ENCODE measurements at places on chromosomes 16 and 17.

- peak; percentile 3 for DNase-seq
Measured at GRCh38 chr16:75385507-75386152, 47.7 kb downstream of the CFDP1 start.

DNA sequence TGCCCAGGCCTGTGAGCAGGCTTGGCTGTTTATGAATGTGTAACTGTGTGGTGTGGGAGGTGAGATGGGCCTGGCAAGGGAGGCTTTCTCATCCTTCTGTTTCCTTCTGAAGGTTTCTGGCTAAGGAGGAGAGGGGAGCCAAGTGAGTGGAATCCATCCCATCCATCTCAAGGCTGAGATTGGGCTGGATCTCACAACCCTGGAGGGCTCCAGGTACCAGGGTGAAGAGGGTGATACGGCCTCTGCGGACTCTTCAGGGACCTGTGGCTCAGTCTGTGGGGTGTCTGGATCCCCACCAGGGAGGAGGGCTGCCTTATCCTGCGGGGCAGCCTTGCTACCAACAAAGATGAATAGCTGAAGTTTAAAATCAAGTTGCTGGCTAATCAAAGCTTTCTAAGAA, 7.0 kb downstream of the ZNF629 start:
- no peak for DNase-seq

- no peak for DNase-seq
Measured at GRCh38 chr16:73092236-73092781, 44.4 kb upstream of the ZFHX3 start.

GRCh38 chr17:13413001-13413400, 188.7 kb downstream of the HS3ST3A1 start:
- no peak for DNase-seq

GRCh38 chr16:14438256-14438655, 191.8 kb downstream of the PARN start:
- DNase-seq = peak; percentile 51

DNA sequence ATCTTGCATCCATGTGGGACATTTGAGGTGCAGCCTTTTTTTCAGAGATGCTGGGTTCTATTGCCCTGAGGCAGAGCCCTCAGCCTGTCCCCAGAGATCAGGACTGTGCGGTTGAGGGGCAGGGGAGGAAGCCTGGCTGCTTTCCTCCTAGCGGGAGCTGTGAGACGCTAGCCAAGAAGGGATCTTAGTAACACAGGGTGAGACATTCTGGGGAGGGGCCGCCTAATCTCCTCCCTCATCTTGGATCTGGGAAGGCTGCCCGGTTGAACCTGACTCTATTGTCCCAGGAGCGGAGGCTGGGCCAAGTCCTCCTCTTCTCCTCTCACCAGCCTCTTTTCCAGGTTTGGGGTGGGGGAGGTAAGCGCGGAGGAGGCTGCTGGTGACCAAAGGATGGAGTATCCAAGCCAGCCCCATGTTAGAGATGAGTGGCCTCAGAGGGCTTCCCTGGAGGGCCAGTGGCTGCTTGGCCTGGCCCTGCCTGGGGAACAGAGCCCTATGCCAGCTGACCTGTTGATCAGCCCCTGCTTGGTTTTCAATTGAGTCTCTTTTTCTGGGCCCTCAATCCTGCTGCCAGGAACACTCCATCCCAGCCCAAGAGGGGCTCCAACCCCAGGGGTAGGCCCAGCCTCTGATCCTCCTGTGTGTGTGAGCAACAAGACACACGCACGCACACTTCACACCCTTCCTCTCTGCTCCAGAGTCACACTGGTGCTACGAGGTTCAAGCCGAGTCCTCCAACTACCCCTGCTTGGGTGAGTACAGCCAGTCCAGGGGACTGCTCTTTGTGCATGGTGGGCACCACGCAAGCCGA, 5.0 kb downstream of the CA4 start:
- DNase-seq = no peak

DNA sequence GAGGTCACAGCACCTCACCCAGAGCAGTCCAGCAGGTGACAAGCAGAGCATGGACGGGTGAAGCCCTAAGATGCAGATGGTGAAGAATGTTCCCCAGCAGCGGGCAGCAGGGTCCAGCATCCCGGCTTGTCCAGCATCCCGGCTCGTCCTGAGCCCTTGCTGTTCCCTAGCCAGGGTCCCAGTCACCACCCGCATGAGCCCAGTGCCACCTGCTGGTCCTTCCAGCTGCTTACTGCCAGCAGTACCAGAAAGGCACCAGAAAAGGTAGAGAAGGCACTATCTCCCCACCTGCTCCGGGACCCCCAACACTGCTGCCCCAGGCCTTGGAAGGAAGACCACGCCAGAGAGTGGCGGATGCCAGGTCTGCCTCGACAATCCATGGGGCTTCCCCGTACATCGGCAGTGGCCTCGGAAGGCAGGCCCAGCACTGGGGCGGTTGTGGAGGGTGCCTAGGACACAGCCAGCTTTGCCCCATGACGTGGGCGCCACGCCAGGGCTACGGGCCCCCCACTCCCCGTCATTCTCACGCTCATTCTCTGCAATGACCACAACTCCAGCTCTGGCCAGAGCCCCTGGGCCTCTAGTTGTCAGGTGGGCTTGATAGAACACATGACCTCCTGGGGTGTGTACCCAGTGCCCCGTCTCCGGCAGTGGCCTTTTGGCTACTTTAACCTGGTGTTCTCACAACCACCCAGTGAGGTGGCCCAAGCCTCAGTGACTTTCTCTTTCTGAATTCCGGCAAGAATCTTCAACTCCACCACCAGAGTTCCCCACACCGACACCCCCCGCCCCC, 1.4 kb downstream of the CENPX start:
- DNase-seq = peak; percentile 42

DNA sequence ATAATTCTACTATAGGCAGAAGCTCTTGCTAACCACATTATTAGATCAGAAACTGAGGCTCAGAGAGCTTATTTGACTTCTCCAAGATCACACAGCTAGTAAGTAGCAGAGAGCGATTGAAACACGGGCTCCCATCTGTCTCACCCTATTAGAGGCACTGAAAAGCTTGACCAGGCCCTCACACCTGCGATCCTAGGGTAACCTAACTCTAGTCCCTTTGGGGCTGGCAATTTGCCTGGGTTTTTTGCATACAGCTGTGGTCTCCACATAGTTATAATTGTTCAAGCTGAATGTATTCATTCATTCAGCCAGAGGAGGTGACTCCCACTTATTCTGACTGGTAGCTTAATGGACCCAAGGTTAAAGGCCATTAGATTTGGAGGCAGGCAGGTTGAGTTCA, 121.2 kb downstream of the ANKFN1 start:
- DNase-seq = no peak

DNA sequence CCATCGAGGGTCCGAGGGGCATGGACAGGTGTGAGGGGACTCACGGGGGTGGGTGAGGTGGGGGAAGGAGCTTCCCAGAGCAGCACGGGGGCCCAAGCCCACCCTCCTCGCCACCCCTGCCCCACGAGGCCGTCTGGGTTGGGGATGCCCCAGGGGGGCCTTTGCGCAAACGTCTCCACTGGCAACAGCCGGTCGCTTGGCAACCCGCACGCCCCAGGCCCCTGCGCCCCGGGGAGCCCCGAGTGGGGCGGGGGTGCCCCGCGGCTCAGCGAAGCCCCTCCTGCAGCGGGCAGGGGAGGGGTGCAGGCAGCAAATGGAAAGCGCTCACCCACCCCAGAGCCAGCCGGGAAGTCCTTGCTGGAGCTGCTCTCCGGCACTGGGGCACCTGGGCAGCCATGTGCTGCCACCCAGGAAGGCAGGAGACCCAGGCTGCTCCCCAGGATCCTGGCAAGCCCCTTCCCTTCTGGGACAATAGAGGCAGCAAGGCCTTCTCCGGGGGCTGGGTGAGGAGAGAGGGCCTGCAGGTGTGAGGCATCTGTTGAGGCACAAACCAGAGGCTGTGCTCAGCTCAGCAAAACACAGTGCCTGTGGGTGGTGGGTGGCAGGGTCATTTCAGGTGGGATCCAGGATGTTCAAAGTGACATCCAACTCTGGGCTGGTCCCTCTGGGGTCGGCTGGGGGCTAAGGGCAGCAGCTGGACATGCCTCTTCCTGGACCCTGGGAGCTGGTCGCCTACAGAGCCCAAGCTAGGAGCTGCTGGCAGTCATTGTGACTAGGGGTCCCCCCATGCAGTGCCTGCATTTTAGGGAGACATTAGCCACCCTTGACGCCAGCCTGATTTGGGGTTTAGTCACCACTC, 80.9 kb upstream of the CBX4 start:
- no peak for DNase-seq

- DNase-seq = peak; percentile 95
Measured at GRCh38 chr17:40901981-40902474, 17.0 kb upstream of the KRT20 start.

DNA sequence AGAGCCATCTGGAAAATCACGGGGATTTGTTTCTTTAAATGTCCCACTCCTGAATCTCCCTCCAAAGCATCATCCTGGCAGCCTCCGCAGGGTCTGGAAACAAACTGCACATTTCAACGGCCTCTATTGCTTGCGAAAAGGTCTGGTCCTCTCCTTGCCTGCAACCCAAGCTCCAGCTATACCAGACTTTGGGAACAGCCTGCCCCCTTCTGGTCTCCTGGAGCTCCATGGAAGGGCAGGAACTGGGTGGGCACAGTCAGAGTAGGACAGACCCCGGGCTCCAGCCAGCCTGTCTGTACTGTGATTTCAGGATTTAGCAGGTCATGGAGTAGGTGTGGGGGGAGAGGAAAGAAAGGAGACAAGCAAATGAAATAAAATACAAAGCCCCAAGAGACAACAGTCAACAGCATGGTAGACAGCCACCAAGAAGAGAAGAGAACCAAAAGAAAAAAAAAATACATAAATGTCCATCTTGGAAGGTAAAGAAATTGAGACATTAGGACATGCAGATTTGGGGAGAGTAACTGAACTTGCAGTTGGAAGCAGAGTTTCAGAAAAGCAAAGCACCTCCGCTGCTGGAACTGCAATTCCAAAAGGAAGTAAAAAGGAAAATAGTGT, 2.7 kb downstream of the XYLT1 start:
- peak; percentile 21 for DNase-seq

DNA sequence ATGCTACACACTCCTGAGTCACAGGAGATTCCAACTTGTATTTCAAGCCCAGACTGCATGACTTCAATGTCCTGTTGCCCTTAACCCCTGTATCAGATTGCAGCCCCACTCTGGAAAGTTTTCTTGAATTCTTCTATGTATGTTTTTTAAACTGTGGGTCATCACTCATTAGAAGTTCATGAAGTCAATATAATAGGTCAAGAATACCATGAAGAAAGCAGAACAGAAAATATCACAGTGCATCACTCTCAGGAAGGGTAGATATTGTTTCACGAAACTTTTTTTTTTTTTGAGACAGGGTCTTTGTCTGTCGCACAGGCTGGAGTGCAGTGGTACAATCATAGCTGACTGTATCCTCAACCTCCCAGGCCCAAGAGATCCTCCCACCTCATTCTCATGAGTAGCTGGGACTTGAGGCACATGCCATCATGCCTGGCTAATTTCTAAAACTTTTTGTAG, 20.5 kb downstream of the PRKCB start:
- no peak for DNase-seq

DNA sequence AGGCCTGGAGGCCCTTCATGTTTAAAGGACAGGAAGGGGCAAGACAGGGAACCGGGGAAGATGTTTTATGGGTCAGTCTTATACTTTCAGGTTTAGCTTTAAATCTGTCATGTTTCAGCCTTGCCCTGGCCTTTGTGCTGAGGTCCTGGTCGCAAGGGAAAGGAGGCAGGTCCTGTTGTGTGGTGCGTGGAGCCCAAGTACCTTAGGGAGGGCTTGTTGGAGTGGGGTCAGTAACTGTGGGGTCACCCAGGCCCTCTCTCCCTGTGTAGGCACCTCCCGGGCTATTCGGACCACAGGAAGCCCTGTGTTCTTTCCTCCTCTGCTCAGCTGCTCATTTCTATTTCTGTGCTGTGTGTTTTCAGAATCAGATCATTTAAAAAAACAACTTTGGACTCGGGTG, 42.7 kb downstream of the MPRIP start:
- no peak for DNase-seq

GRCh38 chr16:84534815-84535214, 30.4 kb upstream of the MEAK7 start:
- DNase-seq = no peak

DNA sequence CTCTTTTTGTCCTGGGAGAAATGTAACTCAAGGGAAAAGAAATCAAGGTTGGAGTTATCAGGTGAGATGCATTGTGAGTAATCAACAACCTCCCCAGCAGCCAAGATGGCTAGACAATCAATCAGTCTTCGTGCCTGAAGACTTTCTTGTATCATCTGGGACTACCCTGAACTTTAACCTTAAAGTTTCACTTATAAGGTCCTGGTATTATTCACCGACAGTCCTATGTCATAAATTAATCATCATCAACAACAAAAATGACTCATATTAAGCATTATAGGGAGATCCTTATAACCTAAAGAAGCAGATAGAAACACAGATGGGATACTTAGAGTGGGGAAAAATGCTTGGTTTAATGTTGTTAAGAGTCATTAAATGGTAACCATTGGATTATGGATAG, 7.7 kb upstream of the TEKT3 start:
- no peak for DNase-seq

GRCh38 chr16:29961127-29961478, 776 bp upstream of the TMEM219 start:
- no peak for DNase-seq

DNA sequence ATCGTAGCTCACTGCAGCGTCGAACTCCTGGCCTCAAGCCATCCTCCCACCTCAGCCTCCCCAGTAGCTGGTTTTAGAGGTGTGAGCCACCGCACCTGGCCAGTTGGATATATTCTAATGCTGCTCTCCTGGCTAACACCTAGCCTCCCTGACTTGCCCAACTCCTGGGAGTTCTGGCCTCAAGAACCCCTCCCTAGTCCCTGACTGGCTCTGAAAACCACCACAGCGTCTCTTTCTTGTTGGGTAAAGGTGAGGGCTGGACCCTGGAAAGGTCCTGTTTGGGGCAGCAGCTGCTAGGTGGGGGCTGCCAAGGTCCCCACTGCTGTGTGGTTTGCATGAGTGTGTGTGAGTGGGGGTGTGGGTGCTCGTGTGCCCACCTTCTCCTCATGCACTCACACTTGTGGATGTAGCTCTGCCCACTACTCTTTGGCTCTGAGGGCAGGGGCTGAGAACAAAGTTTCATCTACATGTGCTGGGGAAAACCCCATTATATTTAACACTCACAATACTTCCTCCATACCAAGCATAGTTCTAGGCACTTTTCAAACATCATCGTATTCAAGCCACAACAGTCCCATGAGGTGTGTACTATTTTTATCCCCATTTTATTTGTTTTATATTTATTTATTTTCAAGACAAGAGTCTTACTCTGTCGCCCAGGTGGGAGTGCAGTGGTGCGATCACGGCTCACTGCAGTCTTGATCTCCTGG, 7.1 kb upstream of the SPNS3 start:
- no peak for DNase-seq

- DNase-seq = no peak
Measured at GRCh38 chr17:62614142-62614541, 13.3 kb upstream of the MRC2 start.

- no peak for DNase-seq
Measured at GRCh38 chr17:74307984-74308773, 17.8 kb upstream of the KIF19 start.

GRCh38 chr16:75627851-75628250, 4.8 kb upstream of the ADAT1 start:
- no peak for DNase-seq

Data from DMS153 (cell line).